Foreskin keratinocyte (primary cell): ENCODE measurements at places on chromosomes 12 and 14.

DNA sequence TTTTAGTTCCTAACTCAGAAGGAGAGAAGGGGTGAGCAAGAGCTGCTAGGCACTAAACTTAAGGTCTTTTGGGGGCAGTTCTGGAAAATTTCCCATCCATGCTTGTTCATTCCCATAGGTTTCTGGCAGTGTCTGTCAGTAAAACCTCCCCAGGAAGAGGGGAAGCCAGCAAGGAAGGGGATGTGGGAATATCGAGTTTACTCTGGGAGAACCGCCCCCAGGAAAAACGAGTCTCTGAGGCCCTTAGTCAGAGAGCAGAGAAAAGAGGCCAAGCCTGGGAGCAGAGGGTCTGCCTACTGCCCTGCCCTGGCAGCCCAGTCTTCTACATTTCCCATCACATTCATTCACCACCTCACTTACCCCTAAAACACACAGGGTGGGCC lies 55.9 kb downstream of the TMCC3 start:
- DNase-seq = no peak

DNA sequence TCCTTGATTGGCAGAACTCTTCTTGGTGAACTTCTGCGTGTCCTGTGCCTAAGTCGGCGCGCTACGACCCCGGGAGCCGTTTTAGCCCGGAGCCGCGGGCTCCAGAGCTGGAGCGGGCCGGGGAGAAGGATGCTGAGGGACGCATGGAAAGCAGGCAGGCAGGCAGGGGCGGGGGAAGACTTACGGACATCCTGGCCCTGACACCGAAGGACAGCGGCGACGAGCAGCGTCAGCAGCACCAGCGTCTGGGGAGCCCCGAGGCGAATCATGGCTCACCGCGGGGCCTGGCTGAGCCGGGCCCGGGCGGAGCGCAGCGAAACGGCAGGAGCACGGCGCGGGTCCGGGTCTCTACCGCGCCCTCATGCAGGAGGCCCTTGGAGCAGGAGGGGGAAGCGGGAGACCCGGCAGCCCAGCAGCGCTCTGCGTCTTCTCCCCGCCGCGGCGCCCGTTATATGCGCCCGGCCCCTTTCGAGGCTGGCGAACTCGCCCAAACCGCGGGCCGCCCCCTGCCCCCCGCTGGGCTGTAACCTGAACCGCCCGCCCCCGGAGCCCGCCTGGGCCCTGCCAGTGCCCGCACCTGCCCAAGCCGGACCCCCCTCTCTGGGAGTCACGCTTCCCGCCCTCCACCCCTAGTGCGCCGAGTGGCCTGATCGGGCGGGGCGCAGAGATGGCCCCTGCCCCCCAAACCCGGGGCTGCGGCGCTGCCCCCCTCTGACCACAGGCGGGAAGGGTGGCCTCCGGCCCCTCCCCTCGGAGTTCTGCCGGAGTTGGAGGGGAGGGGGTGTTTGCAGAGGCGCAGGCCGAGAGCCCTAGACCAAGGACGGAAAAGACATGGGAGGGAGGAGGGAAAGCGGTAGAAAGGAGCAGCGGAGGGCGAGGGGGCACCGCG lies at the start of gene COL2A1:
Gene COL2A1, minus strand, starts transcription at position 424 of the 889 bp plus-strand sequence. Its CDS starts 155 bp downstream, at position 269.
- no peak for DNase-seq

DNA sequence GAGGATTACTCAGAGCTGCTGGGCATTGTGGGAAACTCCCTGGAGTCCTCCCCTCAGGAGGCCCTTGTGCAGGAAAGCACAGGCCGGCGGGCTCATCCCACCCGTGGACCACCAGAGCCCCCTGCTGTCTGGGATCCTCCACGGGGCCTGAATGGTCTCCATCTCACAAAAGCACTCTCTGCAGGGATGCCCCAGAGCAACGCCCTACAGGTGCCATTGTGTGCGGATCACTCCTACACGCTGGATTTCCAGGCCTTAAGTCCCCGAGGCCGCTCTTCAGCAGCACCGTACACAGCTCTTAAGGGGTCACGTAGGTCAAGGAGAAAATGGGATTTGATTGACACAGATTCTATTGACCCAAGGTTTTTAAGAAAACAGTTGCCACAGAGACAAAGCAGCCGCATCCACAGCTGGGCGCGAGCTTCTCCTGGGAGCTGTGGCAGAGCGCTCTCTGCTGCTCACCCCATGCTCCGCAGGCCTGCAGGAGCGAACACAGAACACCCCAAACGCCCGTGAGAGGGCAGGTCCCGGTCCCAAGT lies 36.7 kb upstream of the RIMBP2 start:
- DNase-seq = no peak

- DNase-seq = peak; percentile 35
Measured at GRCh38 chr12:50764286-50765094, 589 bp downstream of the ATF1 start.
